ENCODE measurements at places on chromosomes 7 and 10.

DNA sequence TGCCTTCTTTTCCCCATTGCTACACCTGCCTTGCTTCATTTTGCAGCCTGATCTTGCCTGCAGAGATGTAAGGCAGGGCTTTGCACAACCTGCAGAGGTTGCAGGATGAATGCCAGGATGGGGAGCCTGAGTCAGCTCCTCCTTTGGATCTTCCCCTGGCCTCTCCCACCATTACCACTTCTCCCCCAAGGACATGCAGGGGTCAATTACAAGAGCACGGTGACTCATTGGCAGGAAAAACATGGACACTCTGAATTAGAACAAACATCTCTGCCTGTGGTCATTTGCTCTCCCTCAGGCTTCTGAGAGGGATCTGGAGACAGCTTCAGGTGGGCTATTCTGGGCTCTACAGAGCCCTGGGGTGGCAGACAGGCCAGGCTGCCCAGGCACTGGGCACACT lies 89.2 kb downstream of the HERPUD2 start:
- no peak for DNase-seq
- H3K27me3 ChIP-seq = no peaks in the 10 kb centered on the region
- no peak overlapping the region for H3K27ac ChIP-seq
- H3K4me3 ChIP-seq = no peak overlapping the region

- DNase-seq = no peak
- H3K4me1 ChIP-seq = peaks cover 7% of the 10 kb centered on the region
- no peak overlapping the region for H3K27ac ChIP-seq
- H3K27me3 ChIP-seq = peaks cover 20% of the 10 kb centered on the region
Measured at GRCh38 chr7:50779427-50779826, 3.3 kb downstream of the GRB10 start.

GRCh38 chr7:107993891-107994291 lies 9.1 kb downstream of the LAMB1 start:
- DNase-seq = no peak
- no peak overlapping the region for H3K27ac ChIP-seq
- H3K36me3 ChIP-seq = no peaks in the 10 kb centered on the region

- peak within 1 kb of the TSS; percentile 30 for H3K4me3 ChIP-seq
- H3K27me3 ChIP-seq = peaks cover 87% of the 10 kb centered on the region
- DNase-seq = no peak
- no peaks in the 10 kb centered on the region for H3K36me3 ChIP-seq
Measured at GRCh38 chr7:37916673-37917660, at the start of gene SFRP4. TSS of gene SFRP4 (minus strand) at chr7:37916817. CDS start at chr7:37916537, 280 bp downstream.

- H3K36me3 ChIP-seq = peaks cover 18% of the 10 kb centered on the region
- H3K27ac ChIP-seq = no peak overlapping the region
- H3K4me3 ChIP-seq = no peak overlapping the region
- H3K27me3 ChIP-seq = no peaks in the 10 kb centered on the region
Measured at GRCh38 chr10:102375250-102375649, 20.3 kb upstream of the NFKB2 start.

All from activated naive CD8-positive, alpha-beta T cell treated with anti-CD3 and anti-CD28 coated beads for 36 hours (primary cell).